LoVo (cell line): ENCODE measurements at places on chromosomes 5 and 9.

- no peak for DNase-seq
Measured at GRCh38 chr9:5650356-5651105, 21.6 kb downstream of the RIC1 start.

- DNase-seq = no peak
Measured at GRCh38 chr9:35618854-35619799, 914 bp upstream of the CD72 start.

- DNase-seq = no peak
Measured at GRCh38 chr9:73348471-73348870, 196.8 kb downstream of the ANXA1 start.

- DNase-seq = no peak
Measured at GRCh38 chr5:19886123-19886917, 101.7 kb downstream of the CDH18 start.

GRCh38 chr5:68033961-68034571, 181.5 kb upstream of the PIK3R1 start:
- peak; percentile 40 for DNase-seq

DNA sequence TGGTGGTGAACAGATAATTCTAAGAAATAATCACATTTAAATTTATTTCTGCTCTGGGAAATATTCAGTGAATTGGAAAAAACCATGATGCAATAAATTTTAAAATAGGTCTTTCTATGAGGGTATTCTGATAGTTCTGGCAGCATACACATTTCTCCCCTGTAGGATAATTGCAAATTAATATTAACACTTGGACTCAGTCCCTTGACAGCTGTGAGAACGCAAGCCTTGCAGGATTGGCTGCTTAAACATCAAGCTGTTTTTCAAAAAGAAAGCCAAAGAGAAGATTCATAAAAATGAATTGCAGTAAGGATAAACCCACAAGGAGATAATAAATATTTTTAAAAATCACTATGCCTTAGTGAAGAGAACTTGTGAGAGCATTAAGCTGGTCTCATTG, 180.0 kb downstream of the MTRR start:
- no peak for DNase-seq

GRCh38 chr9:122172131-122172530, 12.4 kb downstream of the MORN5 start:
- no peak for DNase-seq

DNA sequence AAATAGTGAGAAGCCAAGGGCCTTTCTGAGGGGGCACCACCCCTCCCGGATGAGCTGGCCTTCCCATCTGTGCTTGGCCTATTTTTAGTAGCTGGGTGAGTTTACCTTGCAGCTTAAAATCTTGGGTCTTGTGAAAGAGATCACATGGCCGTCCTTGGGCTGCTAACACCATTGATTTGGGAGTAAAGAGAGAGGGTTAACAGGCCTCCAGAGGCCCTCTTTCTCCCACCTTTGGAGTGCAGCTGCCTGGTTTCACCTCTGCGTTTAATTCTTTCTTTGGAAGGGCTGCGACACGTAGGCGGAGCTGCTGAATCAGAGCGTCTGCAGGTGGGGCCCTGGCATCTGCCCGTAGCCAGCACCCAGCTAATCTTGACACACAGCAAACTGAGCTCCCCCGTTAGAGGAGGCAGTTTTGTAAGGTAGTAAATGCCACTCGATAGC, 12.8 kb downstream of the OLFM1 start:
- DNase-seq = no peak

DNA sequence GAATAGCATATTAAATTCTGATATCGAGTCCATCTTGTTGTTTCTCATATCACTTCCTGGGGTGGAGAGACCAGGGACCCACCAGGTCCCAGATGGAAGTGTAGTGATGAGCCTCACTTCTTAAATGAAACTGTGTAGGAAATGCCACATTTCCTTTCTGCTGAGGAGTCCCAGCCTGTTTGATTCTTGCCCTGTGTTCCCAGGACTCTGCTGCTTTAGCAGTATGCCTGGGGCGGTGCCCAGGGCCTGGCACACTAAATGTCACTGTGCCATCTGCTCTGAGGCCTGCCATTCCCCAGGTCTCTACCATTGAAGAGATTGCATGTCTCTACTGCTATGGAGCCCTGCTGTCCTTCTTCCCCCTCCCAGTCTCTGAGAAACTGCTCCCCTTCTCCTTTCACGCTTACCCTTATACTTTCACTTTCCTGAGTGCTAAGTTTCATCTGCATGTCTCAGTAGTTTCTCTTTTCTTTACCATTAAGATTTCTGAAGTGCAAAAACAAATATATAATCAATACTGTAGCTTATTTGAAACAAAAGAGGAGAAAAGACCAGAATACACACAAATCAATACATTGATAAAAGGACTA, 260.4 kb downstream of the GABRB2 start:
- no peak for DNase-seq

- no peak for DNase-seq
Measured at GRCh38 chr9:8014997-8015682, 215.6 kb upstream of the DMAC1 start.

DNA sequence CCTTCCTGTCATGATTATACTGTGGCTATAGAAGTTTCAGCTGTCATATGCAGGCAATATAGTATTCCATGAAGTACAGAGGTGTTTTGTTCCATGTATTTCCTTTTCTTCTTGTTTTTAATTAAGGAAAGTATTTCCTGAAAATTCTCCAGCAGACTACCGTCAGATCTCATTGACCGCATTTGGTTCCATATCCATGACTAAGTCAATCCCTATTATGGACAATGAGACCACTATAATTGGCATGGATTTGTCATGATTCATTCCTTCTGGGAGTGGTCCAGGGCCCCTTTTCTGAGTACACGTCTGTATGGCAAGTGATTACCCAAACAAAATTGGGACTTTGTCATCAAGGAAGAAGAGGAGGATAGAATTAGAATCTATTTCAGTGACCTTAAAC, 283.2 kb upstream of the CLINT1 start:
- no peak for DNase-seq

DNA sequence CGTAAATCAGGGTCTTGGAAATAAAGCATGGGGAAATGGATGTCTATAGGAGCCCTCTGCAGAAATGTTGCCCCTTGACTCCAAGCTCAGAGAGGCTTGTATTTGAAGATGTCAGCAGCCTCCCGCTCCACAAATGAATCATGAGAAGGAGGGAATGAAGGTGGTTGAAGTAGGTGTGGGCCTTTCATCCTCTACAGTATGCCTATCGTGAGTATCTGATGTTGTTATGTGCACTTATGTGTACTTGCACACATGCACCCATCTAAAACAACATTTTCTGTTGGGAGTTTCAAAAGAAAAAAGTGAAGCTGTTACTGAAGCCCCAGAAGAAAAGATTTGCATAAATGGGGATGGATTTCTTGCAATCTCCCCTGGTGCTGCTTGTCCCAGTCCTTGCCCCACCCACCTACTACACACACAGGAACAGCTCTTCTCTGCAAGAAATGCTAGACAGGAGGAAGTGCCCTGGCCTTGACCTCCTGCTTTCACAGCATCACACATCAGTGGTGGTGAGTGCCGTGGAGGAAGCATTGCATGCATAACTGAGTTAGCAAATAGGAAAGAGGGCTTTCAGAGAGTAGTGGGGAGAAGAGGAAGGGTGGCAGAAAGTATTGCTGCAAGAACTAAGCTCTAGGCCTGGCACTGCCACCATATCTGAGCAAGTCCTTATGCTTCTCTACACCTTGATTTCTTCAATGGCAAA, 156.1 kb downstream of the SNX18 start:
- DNase-seq = no peak

GRCh38 chr5:170104299-170104698, 1.4 kb upstream of the FOXI1 start:
- DNase-seq = no peak

GRCh38 chr5:95241635-95242034, 43.3 kb downstream of the MCTP1 start:
- no peak for DNase-seq

GRCh38 chr5:90590-91547, 1.1 kb upstream of the PLEKHG4B start:
- peak; percentile 22 for DNase-seq

- no peak for DNase-seq
Measured at GRCh38 chr5:1502737-1503120, 21.0 kb downstream of the LPCAT1 start.

DNA sequence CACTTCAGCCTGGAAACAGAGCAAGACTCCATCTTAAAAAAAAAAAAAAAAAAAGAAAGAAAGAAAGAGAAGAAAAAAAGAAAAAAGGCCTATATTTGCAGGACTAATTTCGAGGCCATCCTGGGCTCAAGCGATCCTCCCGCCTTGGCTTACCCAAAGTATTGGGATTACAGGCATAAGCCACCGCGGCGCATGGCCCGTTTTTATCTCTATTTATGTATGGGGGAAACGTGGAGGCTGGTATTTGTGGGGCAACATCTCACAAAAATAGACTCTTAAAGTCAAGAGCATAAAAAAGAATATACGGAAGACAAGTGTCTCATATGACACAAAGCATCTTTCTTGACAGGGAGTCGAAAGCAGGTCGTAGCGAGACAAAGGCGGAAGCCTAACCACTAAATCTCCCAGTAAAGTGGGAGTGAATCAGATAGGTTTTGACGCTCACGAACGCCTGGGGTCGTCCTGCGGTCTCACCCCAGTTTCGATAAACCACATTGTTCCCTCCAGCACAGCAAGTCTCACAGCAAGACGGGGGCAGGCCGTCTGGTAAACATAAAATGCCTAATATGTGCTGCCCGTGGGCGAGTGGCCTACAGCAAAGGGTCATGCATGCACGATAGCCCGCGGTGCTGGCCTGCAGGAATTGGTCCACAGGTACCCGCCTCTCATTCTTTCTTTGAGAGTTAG, 1.8 kb upstream of the TRIM41 start:
- no peak for DNase-seq

DNA sequence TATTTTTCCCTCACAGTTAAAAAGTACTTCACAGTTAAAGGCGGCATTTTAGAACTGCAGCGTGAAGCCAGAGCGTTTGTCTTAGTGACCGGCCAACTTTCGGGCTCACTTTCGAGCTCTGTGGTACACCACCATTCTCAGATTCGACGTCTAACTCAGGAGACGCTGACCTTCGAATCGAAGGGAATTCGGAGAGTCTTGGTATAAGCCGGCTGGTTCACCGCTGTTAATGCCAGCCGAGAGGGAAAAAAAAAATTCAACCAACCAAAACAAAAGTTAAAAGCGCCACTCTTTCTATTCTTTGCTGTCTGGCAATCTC, 544 bp upstream of the SNX24 start:
- no peak for DNase-seq

- DNase-seq = no peak
Measured at GRCh38 chr9:104700306-104700705, 6.0 kb downstream of the OR13D1 start.

- DNase-seq = no peak
Measured at GRCh38 chr9:80326105-80326504, 754.3 kb downstream of the TLE4 start.

- DNase-seq = no peak
Measured at GRCh38 chr9:98955259-98955658, 11.6 kb downstream of the COL15A1 start.

GRCh38 chr9:27563738-27564430, 9.4 kb downstream of the C9orf72 start:
- no peak for DNase-seq

GRCh38 chr5:147481874-147482705, 27.8 kb downstream of the DPYSL3 start:
- no peak for DNase-seq

DNA sequence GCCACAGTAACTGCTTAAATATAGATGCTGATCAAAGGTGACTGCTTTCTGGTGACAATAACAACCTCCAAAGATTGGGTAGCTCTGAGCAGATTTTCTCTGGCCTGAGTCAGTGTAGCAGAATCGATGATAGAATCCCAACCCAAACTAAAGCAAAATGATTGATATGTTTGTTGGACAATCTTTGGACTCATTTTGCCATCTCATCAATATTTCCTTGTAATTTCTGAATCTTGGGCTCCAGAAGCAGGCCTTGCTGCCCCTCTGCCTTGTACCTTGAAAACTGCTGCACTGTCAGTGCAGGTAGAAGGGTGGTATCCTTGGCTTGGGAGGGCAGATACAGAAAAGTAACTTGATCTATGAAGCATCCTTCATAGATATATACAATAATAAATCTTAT, 18.9 kb downstream of the TTC23L start:
- DNase-seq = no peak

GRCh38 chr5:4156889-4157288, 561.3 kb downstream of the IRX1 start:
- no peak for DNase-seq

- no peak for DNase-seq
Measured at GRCh38 chr5:51518607-51519006, 135.4 kb downstream of the ISL1 start.

- DNase-seq = no peak
Measured at GRCh38 chr5:81785322-81785721, 34.4 kb upstream of the SSBP2 start.

GRCh38 chr9:109619310-109619709, 121.2 kb upstream of the PTPN3 start:
- DNase-seq = no peak

DNA sequence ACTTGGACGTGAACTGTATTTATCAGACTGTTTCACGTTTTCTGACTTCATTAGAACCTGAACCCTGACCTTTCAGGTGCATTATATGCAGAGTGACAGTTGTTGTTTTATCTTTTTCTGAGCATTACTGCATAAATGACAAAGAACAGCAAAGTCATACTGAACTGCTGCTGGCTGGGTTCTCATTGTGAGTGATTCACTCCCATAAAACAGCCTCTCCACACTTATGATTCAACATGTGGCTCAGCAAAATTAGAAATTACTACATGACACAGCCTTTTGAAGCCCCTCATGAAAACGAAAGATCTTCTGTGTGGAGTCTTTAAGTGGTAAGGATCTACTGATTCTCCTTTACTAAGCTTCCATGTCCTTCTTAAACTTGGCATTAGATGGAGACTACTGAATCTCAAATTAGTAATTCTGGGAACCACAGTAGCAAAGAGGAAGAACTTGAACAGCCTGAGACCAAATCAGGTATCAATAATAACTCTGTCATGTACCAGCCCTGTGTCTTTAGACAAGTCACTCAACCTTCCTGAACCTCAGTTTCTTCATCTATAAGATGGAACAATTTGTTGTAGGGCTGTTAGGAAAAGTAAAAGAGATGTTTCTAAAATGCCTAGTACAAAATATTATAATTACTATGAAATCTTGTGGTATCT, 172.3 kb upstream of the GNA14 start:
- DNase-seq = peak; percentile 55

DNA sequence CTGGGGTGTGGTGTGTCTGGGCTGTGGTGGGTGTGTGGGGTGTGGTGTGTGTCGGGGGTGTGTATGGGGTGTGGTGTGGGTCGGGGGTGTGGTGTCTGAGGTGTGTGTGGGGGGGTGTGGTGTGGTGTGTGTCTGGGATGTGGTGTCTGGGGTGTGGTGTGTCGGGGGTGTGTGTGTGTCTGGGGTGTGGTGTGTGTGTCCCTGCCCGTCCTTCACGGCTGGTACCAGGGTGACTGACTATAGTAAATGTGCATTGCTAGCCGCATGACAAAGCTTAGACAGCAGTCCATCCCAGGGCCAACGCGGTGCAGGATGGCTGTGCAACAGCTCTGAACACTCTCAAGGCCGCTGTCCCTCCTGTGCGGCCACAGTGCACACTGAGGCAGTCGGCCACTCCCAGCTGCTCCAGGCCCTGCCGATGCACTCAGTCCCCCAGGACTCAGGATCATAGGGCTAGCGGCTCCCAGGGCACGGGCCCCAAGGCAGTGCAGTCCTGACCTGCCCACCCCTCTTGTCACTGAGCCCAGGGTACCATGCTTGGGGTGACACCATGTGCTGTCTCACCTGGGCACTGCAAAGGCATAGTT, 54.0 kb downstream of the SECISBP2 start:
- DNase-seq = no peak
